ENCODE measurements at places on chromosomes 2 and 18.

GRCh38 chr2:156423674-156424282 lies 12.4 kb upstream of the GPD2 start:
- no peak for DNase-seq

DNA sequence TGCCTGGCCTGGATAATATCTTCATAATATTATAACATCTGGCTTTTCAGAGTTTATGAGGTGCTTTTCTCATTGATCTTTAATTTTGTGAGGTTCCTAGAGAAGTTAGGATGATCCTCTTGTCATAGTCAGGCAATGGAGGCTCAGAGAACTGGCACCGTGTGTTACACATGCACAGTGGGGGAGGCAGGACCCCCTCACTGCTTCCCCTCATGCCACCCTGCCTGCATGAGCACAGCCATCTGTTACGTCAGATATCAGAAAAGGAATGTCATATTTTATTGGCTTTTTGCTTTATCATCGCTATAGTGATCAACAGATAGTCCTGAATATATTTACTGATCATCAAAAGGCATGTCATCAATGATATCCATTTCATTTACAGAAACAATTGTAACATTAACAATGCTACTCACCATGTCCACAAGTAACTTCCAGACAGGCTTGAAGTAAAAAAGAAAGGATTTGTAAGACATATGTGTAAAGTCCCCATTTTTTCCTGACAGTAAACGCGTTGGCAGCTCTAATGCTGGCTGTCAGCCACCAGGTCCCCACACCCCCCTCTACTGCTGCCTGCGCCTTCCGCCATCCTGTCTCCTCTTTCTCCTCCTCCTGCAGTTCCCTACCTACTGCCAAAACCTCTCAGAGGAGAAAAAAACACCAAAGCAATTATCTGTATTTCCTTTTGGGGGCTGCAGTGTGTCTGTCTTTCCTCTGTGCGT lies 18.8 kb downstream of the ENOSF1 start:
- DNase-seq = no peak

DNA sequence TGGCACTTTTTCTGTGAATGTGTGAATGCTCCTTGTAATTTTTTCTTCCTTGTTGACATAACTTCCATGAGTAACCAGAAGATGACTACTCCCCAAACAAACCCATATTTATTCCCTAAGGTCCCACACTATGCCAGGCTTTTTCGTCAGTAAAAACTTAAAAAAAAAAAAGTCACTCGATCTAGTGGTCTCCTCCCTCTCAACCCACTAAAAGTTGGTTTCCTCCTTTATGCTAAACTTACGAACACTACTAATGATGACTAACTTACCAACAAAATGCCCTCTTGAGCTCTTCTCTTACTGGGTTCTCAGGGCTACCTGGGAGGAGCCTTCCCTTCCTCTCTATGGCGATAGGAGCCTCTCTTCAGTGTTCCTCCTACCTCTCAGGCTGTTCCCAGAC lies 18.2 kb downstream of the ACVR1 start:
- no peak for DNase-seq

DNA sequence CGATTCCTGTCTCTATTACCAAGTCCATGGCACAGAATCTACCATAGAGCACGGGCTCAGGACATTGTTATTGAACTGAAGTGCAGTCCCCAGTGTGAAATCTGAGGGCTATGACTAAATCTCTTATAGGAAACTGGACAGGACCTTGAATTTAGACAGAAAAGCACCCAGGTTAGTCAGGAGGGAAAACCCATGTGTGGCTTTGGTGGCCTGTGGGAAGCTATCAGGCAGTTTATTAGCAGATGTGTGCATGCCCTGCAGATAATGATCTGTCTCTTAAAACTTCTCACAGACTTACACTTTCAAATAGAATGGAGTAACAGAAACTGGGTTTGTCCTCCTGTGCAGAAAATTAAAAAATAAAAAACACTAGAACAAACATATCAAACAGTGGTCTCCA lies 610.0 kb upstream of the RAB6C start:
- no peak for DNase-seq

GRCh38 chr2:240435457-240435947 lies at the start of gene GPC1:
Gene GPC1, plus strand, starts transcription at chr2:240435663. Its CDS starts 256 bp downstream, at chr2:240435919.
- peak; percentile 12 for DNase-seq

DNA sequence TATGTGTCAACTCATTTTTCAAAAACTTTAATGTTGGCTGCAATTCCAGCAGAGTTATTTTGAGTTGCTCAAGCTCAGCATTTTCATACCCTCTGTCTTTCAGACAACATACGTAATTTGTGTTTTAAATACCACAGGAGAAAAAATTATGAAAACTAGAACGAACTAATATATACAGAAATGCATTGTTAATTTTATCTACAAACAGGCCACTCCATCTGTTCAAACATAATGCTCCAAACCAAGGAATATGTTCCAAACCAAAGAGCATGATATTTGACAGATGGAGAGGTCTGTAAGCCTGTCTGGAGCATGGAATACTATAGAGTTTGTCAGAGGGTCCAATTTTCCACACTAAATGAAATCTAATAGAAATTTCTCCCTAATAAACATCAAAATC lies 536.2 kb upstream of the FSIP2 start:
- no peak for DNase-seq

GRCh38 chr2:195820373-195820772 lies 163.3 kb downstream of the SLC39A10 start:
- peak; percentile 29 for DNase-seq

DNA sequence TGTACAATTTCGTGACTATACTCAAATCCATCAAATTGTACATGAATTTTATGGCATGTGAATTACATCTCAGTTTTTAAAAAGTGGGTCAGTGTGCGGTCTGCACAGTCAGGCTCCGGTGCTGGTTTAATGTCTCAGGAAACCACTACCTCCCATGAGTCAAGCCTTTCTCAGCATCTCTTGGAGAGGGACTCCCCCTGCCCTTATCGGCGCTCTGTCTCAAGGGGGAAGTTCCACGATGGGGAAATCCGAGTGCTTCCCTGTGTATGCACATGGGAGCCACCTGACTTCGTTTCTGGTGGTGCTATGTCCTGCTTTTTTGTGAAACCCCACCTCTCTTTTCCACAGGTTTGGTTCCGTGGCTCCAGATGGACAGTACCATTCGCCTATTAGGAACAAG lies 72.5 kb downstream of the ACOXL start:
- DNase-seq = no peak

DNA sequence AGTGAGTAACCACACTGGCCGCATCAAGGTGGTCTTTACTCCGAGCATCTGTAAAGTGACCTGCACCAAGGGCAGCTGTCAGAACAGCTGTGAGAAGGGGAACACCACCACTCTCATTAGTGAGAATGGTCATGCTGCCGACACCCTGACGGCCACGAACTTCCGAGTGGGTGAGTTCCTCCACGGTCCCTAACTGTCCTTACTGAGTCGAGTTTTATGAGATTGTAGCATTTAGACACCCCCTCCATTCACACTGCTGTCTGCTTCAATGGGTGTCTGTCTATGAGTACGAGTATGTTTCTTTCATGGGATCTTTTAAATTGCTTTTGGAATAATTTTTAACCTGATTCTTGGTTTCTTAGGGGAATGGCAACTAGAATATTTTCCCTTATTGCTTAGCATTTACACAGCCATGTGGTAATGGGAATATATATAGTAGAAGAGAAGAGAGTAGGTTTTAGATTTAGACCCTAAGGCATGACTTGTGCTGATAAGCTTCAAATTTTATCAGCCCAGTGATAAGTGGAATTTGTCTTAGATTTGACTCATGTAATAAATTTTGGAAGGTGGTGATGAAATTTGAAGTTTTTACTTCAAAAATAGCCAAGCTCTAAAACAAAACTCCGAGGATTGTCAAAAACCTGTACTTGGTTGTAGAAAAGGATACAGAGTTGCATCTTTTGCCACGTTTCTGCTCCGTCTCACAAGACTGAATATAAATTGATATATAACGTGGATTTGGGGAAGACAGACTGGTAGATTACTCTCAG lies 188.2 kb downstream of the LTBP1 start:
- no peak for DNase-seq

GRCh38 chr2:30195016-30195415 lies 36.3 kb upstream of the LBH start:
- no peak for DNase-seq

DNA sequence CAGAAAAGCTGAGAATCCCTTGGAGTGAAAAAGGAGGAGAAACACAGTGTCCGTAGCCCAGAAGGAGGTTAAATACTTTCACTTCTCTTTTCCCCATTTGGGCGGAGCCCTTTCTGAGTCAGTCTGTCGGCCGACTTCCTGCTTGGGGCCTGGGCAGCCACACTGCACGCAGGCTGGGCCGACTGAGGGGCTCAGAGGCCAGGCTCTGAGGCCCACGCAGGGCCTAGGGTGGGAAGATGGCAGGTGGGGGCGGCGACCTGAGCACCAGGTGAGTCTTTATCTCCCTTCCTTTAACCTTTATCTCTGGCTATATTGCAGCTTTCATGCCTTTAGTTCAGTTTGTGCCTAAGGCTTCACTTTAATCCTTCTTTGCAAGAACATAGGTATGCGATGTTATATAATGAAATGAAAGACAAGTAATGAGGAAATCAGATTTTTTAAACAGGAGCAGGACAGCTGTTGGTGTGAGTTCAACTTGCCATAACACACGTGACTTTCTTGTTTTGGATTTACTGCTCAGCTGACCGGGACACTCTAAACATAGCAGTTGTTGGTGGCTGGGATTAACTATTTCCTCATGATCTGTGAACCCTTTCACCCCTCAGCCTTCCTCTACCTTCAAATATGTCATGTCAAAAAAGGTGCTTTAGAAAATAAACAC lies at the start of gene SP100:
SP100 (plus strand) TSS at position 141 of the 661 bp plus-strand sequence; CDS start at position 237, 96 bp downstream.
- DNase-seq = peak; percentile 72

DNA sequence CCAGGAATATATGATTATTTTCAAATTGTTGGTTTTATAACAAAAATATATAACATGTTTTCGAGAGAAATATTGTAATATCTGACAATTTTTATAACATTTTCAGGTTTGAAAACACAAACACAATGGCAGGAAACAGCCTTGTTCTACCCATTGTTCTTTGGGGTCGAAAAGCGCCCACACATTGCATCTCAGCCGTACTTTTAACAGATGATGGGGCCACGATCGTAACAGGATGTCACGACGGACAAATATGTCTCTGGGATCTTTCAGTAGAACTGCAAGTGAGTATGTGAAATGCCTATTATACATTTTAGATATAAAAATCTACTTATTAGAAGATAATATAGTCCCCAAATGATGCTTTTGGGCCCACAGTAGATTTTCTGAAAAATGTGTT lies 21.2 kb downstream of the WDR7 start:
- DNase-seq = no peak

DNA sequence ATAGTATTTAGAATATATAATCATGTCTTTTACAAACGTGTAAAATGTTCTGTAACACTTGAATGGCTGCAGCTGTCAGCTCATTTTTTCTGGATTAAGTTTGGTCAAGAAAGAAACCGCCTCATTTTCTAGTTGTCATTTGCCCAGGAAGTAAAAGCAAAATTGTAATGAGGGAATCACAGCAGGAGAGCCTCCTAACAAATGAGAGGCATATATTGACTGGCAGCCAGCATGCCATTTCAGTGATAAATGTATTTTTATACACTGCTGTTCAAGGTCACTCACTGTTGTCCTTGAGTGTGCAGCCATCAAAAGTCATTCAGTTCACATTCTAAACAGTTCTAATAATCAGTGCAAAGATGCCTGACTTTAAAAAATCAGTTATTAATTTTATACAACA lies 144.3 kb upstream of the BOD1L2 start:
- no peak for DNase-seq

DNA sequence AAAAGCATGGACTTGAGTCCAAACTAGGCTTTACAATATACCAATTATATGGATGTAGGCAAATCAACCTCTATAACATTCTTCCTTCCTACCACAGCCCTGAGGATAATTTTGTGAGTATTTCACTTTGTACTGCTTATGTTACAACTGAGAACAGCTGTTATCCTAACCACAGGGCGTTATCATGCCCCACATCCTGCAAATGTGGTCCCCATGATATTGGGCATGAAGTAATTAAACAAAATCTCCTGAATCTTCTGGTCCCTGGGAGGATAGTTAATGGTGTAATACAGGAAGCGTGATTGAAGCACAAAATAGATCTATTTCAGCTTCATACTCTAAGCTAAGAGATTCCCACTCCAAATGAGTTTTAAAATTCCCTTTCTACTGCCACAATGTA lies 223.6 kb downstream of the CDH20 start:
- no peak for DNase-seq

- DNase-seq = no peak
Observed at GRCh38 chr18:55403421-55403949, 184.5 kb downstream of the TCF4 start.

Data from AML-193 (cell line).